GOT3 (cell line): ENCODE measurements at places on chromosomes 6 and 20.
A peak's percentile ranks its signal among the peaks of the same experiment; 100 is the strongest.

GRCh38 chr6:26103141-26103769, 16.0 kb downstream of the HFE start:
- DNase-seq: no peak

GRCh38 chr6:36697481-36697903, at the start of gene RAB44:
TSS of gene RAB44 (plus strand) at chr6:36697826. CDS start at chr6:36704236, 6,410 bp downstream.
- no peak for DNase-seq

- no peak for DNase-seq
Measured at GRCh38 chr6:34598712-34599111, 42.6 kb upstream of the SPDEF start.

GRCh38 chr6:157283330-157283898, 39.9 kb downstream of the TMEM242 start:
- no peak for DNase-seq

GRCh38 chr6:15929685-15930084, 199.2 kb upstream of the MYLIP start:
- DNase-seq: no peak

GRCh38 chr6:75409928-75410327, 83.7 kb downstream of the FILIP1 start:
- no peak for DNase-seq

DNA sequence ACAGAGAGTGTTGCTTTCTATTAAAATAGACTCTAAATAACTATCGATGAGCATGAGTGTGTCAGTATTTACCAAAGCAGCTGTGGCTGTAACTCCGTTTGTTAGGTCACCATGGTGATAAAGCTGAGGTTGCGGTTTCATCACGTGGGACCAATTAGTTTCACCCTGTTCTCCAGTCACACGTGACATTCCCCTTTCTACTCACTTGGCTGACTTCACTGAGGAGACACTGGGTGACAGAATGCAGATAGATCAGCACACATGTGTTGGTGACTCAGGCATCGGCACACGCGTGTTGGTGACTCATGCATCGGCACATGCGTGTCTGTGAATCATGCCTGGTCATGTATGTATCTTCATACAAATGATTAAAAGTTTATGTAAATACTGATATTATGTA, 285.4 kb downstream of the THBS2 start:
- DNase-seq: peak; percentile 55

DNA sequence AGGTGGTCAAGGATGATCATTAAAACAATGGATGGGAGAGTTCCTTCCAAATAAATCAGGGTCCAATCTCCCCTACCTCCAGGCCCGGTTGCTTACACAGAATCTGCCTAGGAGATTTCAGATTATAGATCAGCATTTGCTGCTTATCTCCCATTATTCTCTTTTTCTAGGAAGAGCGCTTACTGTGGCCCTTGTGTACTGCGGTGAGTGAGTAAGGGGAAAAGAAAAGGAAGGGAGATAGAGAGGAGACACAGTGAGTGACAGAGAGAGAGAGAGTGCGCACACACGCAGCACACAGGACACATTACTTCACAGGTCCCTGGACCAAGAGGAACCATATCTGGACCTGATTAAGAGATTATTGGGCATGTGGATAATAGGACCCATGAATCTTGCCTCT, 6.2 kb downstream of the LATS1 start:
- no peak for DNase-seq

DNA sequence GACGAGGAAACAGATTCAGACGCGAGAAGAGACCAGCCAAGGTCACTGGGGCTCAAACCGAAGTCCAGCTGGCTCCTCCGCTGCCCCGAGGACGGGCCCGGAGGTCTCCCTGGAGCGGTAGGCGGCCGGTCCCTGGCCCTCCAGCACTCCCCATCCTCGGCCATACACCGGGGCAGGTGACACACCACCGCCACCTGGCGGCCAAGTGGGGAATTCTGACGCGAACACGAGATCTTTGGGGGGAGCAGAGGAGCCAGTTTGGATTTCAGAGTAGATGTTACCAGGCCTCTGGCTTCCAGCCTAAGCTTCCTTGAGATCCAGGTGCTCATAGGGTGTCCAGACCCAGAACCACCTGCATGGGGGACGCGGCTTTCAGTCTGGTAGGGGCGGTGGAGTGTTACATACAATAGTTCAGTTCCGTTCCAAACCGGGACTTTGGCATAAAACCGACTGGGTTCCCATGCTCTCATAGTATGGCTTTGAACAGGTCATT, 16.1 kb downstream of the BPIFB1 start:
- no peak for DNase-seq

GRCh38 chr6:119856136-119856535, 506.6 kb upstream of the MAN1A1 start:
- no peak for DNase-seq

DNA sequence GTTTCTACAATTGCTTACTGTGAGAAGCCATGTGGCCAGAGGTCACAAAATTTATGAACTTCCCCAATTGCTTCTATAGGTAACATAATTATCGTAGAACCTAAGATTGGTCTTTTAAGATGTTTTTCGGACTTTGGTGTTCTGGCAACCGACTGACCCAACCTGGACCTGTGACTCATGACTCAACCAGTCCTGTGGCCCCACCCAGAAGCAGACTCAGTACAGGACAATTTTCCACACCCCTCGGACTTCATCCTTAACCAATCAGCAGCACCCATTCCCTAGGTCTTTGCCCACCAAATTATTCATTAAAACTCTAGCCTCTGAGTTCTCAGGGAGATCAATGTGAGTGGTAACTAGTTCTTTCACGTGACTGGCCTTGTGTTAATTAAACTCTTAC, 26.4 kb upstream of the AKAP12 start:
- DNase-seq: no peak

DNA sequence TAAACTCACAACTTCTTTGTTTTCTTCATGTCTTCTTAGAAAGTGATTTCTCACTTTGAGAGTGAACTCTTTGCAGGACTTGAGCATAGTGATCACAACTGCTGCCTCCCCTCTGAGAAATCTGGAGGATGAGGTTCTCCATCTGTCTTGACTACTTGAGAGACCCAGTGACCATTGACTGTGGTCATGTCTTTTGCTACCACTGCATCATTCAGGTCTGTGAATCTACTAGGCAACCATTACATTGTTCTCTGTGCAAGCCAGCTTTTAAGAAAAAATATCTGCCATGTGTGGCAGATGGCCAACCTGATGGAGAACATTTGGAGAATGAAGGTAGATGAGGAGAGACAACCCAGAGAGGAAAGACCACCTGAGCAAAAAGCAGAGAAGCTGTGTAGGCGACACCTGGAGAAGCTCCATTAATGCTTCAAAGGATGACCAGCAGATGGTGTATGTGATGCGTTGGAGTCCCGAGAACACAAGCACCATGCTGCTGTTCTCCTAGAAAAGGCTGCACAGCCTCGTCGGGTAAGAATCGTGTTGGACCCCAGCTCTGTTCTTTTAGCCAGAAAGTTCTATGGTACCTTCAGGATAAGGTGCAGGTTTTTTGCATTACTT, 25.1 kb upstream of the TRIM26 start:
- no peak for DNase-seq

DNA sequence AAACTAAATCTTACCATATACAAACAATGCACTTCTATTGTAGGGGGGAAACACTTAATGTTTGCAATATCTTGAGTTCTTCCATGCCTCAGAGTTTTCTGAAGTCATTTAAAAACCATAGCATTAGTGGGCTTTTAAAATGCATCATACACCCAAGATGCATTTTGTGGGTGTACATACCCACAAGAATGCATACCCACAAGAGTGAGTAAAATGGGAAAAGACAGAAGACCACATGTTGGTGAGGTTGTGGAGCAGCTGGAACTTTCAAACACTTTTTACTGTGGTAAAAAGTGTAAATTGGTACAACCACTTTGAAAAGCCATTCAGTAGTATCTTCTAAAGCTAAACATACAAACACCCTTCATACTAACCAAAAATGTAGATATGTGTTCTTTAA, 57.5 kb downstream of the CYB5R4 start:
- no peak for DNase-seq

GRCh38 chr20:44182135-44182765, 4.7 kb downstream of the JPH2 start:
- DNase-seq: no peak

GRCh38 chr6:35769211-35769610, 7.2 kb upstream of the CLPSL2 start:
- DNase-seq: no peak

DNA sequence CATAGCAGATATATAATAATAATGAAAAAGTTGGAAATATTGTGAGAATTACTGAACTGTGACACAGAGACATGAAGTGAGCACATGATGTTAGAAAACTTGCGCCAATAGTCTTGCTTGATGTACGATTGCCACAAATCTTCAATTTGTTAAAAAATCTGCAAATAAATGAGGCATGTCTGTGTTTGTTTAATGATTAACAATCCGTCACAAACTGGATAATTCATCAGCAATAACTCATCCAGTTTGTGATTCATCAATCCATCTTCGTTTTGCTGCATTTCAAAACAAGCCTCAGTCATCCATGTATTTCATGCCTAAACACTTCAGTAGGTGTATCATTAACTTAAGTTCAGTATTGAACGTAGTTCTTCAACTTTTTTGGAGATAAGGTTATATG, 25.5 kb upstream of the SMIM26 start:
- DNase-seq: no peak

- no peak for DNase-seq
Measured at GRCh38 chr6:11963756-11964500, 48.2 kb upstream of the HIVEP1 start.

GRCh38 chr6:45923831-45924391, 91.7 kb downstream of the CLIC5 start:
- DNase-seq: no peak

GRCh38 chr6:28867086-28867409, 56.7 kb downstream of the TRIM27 start:
- DNase-seq: no peak

- no peak for DNase-seq
Measured at GRCh38 chr6:35777356-35778102, 1.1 kb downstream of the CLPSL2 start.

GRCh38 chr20:1707588-1708449, 50.2 kb upstream of the SIRPG start:
- no peak for DNase-seq

DNA sequence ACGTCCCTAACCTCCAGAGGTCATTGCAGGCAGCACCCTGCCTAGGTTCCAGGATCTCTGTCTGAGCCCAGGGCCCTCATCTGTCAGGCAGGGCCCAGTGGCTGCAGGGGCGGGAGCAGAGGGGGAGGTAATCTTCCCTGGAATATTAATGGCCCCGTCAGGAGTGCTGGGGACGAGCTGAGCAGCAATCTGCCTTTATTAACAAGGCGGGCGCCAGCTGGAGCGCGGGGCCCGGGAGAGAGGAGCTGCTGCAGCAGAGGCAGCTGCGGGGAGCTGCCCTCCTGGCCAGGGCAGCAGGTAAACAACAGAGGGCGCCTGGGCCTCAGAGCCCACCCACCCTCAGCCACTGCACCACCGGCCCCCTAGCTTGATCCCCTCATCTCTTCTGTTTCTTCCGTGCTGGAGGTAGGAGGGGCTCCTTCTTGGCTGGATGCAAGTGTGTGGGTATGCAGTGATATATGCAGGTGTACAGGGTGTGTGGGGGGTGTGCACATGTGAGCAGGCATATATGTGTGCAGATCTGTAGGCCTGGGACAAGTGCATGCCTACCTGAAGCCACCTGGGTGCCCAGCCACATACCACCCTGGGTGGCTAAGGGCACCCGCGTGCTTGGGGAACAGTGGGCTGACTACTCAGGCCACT, 131.8 kb upstream of the MLN start:
- DNase-seq: no peak

DNA sequence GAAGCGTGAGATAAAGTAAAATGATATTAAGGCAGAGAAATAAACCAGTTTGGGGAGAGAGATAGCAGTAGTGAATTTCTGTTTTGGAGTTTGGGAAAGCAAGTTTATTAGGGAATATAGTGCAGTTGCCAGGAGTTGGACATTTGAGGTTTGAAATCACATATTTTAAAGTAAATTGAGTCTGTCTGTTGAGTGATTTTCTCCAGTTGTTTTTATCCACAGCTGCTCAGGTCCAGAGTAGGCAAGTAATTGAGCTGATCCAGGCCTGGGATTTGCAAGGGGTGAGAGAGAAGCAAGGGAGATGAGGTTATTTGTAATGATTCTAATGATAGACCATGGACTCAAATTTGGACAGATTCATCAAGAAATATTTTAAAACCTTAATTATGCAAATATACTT, 481.9 kb downstream of the UTRN start:
- DNase-seq: no peak

DNA sequence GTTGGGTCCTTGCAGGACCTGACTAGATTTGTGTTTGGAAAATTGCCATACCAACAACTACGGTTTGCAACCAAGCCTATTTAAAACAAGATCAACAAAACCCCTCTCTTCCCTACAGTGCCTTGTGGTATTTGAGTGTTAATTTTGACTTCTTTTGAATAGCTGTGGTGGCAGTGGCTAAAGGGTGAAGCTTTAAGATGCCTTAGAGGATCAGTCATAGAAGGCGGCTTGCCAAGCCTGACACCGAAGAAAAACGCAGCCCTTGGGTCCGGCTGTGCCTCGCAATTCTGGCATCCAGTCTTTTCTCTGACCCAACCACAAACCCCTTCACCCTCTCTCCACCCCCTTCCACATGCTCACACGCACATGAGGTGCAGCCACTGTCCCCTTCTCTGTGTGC, 32.6 kb downstream of the BMP6 start:
- no peak for DNase-seq

DNA sequence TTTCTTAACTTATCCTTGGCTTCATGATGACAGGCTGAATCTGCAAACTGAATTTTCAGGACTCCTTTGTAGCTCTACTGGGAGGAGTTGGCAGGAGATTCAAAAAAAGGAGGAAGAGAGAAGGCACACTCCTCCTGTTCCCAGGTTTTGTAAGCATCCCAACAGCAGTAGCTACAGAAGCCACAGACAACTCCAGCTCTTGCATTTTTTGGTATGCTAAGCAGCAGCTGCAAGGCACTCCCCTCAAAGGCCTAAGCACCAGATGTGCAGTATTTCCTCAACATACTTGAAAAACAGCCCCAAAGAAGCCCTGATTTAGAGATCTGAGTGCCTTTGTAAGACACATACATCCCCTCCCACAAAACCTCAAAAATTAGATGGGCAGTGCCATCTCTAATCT, 328.6 kb upstream of the SYNCRIP start:
- no peak for DNase-seq

DNA sequence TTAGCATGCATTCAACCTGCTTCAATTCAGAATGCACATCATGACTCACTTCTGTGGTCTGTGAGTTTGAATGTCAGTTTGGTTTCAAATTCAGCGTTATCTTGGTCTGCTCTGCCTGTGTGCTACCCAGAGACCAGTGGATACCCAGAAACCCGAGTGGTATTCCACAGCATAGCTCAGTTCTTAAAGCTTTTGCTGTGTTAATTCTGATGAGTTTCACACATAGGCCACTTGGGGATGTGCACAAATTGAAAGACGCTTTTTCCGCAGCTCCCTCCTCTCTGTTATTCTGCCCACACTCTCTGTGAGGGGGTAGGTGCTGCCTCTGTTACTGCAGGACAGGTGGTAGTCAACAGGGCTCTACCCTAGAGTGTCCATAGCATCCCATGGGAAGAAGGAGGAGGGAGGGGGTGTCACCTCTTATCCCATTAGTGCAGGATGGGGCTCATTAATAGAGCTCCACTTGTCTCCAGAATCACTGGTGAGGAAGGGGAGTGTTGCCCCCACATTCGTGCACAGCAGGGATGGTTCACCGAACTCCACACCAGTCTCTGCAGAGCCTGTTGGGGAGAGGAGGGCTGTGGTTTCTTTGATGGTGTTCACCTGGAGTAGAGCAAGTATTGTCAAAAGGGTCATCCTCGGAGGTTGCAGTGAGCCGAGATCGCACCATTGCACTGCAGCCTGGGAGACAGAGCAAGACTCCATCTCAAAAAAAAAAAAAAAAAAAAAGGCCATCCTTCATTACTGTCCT, 29.2 kb upstream of the SDCBP2 start:
- no peak for DNase-seq
